Activated T-helper 2 cell treated with anti-CD3 and anti-CD28 coated beads, Interferon-gamma antibody, Interleukin-2, Interleukin-4, amounts not matched to agents 10 μg/mL and 5 μg/mL and 100 μg/mL, durations not matched to agents 14 hours and 24 hours and 36 hours (primary cell): ENCODE measurements at places on chromosomes 11 and 22. TPM values are rescaled to one million over a fixed set of nuclear protein-coding genes. Genes with fewer than 3 reads are reported as not detected.
A peak's percentile ranks its signal among the peaks of the same experiment; 100 is the strongest.

Gene SOX6
- total RNA-seq = 0.34 TPM in 1 of 2 replicates, not detected in the other

Gene RBMXL2
- total RNA-seq = 0.09 TPM in 1 of 2 replicates, not detected in the other

Gene CHRM1
- total RNA-seq = not detected in 2 replicates

Gene SNU13
- total RNA-seq = 270 and 284 TPM in 2 replicates

Gene DLAT
- total RNA-seq = 47.2 and 47.3 TPM in 2 replicates

DNA sequence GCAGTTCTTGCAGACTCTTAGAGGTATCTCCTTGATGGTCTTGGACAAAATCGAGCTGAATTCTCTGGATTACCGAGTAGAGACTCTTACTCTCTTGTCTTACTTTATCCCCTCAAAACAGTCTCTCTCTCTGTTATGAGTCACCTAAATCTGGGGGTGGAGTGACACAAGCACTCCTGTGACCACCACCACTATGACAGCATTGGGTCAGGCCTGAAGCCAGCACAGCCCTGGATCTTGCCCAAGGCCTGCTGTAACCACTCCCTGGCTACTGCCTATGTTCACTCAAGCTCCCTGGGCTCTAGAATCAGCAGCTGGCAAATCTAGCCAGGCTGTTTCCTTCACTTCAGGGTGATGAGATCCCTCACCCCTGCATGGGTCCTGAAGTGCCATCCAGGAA lies 662.5 kb downstream of the LUZP2 start:
- H3K4me1 ChIP-seq = no peaks in the 10 kb centered on the region
- no peak for DNase-seq
- no peaks in the 10 kb centered on the region for H3K36me3 ChIP-seq
- H3K4me3 ChIP-seq = no peak overlapping the region
- H3K27ac ChIP-seq = no peak overlapping the region

GRCh38 chr11:24773322-24773721 lies 276.5 kb downstream of the LUZP2 start:
- H3K27ac ChIP-seq = no peak overlapping the region
- no peaks in the 10 kb centered on the region for H3K4me1 ChIP-seq
- H3K27me3 ChIP-seq = no peaks in the 10 kb centered on the region
- H3K4me3 ChIP-seq = no peak overlapping the region

DNA sequence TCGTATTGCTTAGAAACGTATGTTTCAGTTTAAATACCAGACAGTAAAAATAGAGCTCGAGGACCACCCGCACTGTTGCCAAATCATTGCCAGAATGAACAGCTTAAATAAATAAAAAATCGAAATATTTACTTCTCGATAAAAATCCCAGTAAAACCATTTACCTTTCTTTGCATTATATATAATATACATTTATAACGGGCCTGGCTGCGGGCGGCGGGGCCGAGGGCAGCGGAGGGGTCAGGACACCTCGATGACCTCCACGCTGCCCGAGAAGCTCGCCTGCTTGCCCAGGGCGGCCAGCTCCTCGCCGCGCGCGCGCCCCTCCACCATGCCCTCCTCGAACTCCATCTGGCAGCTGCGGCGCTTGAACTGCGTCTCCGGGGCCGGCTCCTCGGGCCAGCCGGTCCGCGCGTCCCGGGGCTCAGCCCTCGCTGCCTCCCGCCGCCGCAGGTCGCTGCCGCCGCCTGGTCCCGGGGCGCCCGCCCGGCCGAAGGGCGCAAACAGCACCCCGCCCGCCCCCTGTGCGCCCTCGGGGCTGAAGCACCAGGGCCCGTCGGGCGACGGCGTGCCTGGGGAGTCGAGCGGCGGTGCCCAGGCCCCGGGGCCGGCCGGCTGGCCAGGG lies 15.7 kb downstream of the DUSP8 start:
- no peak for DNase-seq
- no peak overlapping the region for H3K27ac ChIP-seq
- H3K4me3 ChIP-seq = no peak overlapping the region
- no peaks in the 10 kb centered on the region for H3K4me1 ChIP-seq
- no peaks in the 10 kb centered on the region for H3K36me3 ChIP-seq

GRCh38 chr11:115848080-115848479 lies 343.9 kb upstream of the CADM1 start:
- no peaks in the 10 kb centered on the region for H3K36me3 ChIP-seq
- no peak overlapping the region for H3K27ac ChIP-seq
- no peak for DNase-seq
- H3K4me1 ChIP-seq = peaks cover 5% of the 10 kb centered on the region

DNA sequence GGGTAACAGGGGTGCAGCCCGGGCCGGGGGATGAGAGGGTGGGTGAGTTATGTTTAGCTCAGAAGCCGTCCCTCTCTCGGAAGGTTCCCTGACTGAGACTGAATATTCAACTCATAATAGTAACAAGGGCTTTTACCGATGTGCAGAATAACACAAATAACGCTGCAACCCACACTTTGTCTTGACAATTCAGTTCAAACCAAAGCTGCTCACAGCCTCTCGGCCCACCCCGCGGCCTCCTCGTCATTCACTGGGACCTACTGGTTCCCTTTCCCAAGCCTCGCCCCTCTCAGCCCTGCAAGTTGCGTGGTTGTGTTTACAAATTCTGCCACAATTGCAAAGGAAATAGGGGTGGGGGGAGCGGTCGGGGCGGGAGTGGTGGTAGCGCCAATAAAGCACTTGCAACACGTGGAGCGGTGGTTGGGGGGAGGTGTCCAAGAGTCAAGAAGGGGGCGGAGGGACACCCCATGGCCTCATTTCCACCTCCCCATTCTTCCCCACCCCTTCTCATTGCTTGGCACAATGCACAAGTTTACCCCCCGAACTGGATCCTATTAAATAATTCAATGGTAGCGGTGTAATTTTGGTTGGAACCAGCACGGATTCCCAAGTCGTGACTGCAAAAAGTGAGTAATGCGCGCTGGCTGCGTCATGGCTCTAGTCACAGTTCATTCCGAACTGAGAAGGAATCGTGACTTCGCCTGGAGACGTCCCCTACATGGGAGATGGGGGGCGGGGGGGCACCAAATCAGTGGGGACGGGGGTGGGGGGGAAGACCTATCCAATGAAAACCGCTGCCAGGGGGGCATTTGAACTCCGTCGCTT lies 102.0 kb upstream of the HSD17B12 start:
- peaks cover 93% of the 10 kb centered on the region for H3K27me3 ChIP-seq
- H3K27ac ChIP-seq = no peak overlapping the region
- H3K4me3 ChIP-seq = no peak overlapping the region

DNA sequence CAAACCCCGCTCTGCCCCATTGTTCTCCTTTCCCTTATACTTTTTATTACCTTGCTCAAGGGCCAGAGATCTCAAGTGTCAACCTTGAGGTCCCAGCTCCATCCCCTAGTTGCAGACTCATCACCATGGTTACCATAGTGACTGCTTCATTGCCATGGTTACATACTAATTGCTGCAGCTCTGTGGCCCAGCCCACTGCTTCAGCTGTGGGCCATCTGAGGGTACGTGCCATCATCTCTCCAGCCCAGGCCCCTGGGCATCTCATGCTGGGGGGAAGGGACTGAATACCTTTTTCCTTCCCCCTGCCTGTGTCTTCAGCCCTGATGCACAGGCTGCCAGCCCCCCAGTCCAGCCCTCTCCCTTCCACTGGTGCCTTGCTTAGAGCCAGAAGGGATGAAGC lies 22.2 kb downstream of the TREH start:
- DNase-seq = no peak
- H3K4me1 ChIP-seq = peaks cover 7% of the 10 kb centered on the region
- peaks cover 2% of the 10 kb centered on the region for H3K27me3 ChIP-seq
- no peak overlapping the region for H3K27ac ChIP-seq

GRCh38 chr11:62599901-62600300 lies 1.8 kb downstream of the MTA2 start:
- DNase-seq = no peak
- H3K4me1 ChIP-seq = peaks cover 41% of the 10 kb centered on the region
- H3K4me3 ChIP-seq = peak overlapping the region; percentile 91
- H3K27me3 ChIP-seq = no peaks in the 10 kb centered on the region

DNA sequence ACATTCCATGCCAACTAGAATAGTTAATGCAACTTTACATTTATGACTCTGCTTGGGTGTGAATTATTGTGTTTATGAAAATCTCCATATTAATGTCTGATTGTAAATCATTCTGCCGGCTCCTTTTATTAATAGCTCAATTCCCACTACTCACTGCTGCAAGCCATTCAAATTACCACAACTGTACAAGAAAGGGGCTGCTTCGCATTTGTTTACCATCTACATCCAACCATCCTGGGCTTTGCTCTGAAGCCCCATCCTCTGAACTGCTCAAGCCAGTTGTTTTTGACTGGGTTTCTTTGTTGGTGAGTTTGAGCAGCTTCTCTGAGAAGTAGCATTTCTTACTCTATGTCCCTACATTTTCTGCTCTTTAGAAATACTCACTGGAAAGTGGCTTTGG lies 451.6 kb upstream of the CADM1 start:
- no peak overlapping the region for H3K27ac ChIP-seq
- DNase-seq = no peak
- no peak overlapping the region for H3K4me3 ChIP-seq
- no peaks in the 10 kb centered on the region for H3K36me3 ChIP-seq
- peaks cover 7% of the 10 kb centered on the region for H3K27me3 ChIP-seq

GRCh38 chr22:19635644-19636043 lies 78.7 kb upstream of the SEPTIN5 start:
- H3K27me3 ChIP-seq = peaks cover 5% of the 10 kb centered on the region
- no peak for DNase-seq
- H3K4me1 ChIP-seq = no peaks in the 10 kb centered on the region
- H3K27ac ChIP-seq = no peak overlapping the region

GRCh38 chr22:41289671-41290070 lies 3.7 kb upstream of the RANGAP1 start:
- peaks cover 18% of the 10 kb centered on the region for H3K4me1 ChIP-seq
- no peaks in the 10 kb centered on the region for H3K27me3 ChIP-seq
- no peak overlapping the region for H3K27ac ChIP-seq
- H3K4me3 ChIP-seq = no peak overlapping the region
- DNase-seq = no peak

DNA sequence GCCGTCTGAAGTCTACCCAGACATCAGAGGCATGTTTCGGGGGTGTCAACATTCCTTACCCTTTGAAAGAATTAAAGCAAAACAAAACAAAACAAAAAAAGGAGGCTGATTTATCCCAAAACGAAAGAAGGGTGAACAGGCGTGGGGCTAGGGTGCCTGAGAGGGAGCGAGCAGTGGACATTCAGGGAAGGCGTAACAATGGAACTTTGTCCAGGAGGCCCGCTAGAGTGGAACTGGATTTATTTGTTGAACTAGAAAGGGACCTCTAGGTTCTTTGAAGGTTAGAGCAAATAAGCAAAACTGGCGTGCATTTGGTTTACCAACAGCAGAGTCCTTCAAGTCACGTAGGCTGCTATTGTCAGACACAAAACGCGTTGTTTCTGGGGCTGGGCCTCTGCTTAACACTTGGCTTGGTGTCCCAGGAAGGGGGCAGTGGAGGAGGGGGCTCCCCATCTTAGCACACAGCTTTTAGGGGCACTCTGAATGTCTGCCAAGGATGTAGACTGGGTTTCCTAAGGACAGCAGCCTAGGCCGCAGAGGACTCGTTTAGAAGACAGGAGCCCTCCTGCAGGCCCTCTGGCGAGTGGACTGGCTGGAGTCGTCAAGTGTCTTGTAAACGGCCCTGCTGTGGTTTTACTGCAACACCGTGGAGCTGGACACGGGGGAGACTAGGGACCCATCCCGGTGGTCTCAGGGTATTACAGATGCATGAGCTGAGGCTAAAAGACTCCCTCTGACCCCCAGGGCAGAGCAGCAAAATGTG lies 203.7 kb upstream of the SORL1-AS1 start:
- H3K27ac ChIP-seq = no peak overlapping the region
- H3K4me1 ChIP-seq = peaks cover 8% of the 10 kb centered on the region
- peaks cover 31% of the 10 kb centered on the region for H3K27me3 ChIP-seq
- H3K4me3 ChIP-seq = peak overlapping the region; percentile 27

DNA sequence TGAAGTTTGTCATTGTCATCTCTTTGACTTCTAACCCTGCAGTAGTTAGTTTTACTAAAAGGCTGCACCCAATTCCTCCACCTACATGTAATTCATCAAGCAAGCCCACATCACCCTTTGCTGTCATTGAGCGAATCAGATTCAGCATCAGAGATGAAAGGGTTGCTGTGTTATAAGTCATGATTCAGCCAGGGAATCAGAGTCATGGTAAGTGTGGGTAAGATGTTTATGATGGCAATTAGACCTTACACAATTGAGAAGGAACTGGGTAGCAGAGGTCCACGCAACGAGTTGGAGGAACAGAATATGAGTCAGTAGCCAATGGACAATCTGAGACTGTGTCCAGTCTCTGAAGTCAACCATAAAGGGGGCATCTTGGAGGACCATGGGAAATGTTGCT lies 162.8 kb upstream of the SNX19 start:
- no peaks in the 10 kb centered on the region for H3K27me3 ChIP-seq
- H3K4me1 ChIP-seq = no peaks in the 10 kb centered on the region
- DNase-seq = no peak
- H3K36me3 ChIP-seq = no peaks in the 10 kb centered on the region

- no peaks in the 10 kb centered on the region for H3K27me3 ChIP-seq
- H3K36me3 ChIP-seq = no peaks in the 10 kb centered on the region
- peaks cover 20% of the 10 kb centered on the region for H3K4me1 ChIP-seq
- no peak for DNase-seq
Measured at GRCh38 chr11:108870373-108871020, 205.6 kb downstream of the DDX10 start.

DNA sequence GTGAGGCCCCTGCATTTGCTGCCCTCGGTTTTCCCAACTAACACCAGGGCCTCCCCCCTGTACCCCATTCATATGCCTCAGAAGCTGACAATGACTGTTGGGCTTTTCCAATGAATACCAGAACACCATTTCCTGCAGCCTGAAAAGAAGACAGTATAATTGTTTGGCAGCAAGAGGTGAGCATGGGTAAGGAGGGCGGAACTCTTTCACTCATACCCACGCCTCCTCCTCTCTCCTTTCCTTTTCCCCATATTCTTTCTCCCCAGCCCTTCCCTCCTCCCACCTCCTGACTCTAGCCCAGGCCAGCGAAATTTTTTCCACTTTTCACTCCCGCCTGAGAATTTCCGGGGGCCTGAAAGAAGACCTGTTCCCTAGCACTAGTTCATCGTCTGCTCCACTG lies 58.0 kb upstream of the CHST1 start:
- no peak for DNase-seq
- H3K36me3 ChIP-seq = no peaks in the 10 kb centered on the region
- H3K27ac ChIP-seq = no peak overlapping the region
- no peak overlapping the region for H3K4me3 ChIP-seq
- H3K27me3 ChIP-seq = peaks cover 1% of the 10 kb centered on the region

- H3K4me1 ChIP-seq = peaks cover 14% of the 10 kb centered on the region
- H3K27ac ChIP-seq = no peak overlapping the region
- peaks cover 9% of the 10 kb centered on the region for H3K27me3 ChIP-seq
- H3K4me3 ChIP-seq = no peak overlapping the region
Measured at GRCh38 chr11:118703563-118704106, 24.2 kb upstream of the TREH start.

- H3K4me1 ChIP-seq = peaks cover 7% of the 10 kb centered on the region
- H3K27ac ChIP-seq = no peak overlapping the region
- peaks cover 58% of the 10 kb centered on the region for H3K36me3 ChIP-seq
- H3K27me3 ChIP-seq = no peaks in the 10 kb centered on the region
Measured at GRCh38 chr11:44112091-44112821, 16.8 kb downstream of the EXT2 start.

GRCh38 chr22:47279746-47280145 lies 517.3 kb downstream of the TBC1D22A start:
- no peak overlapping the region for H3K27ac ChIP-seq
- H3K36me3 ChIP-seq = no peaks in the 10 kb centered on the region
- no peaks in the 10 kb centered on the region for H3K4me1 ChIP-seq
